ENCODE measurements at places on chromosomes 1 and 21.
A peak's percentile ranks its signal among the peaks of the same experiment; 100 is the strongest.

DNA sequence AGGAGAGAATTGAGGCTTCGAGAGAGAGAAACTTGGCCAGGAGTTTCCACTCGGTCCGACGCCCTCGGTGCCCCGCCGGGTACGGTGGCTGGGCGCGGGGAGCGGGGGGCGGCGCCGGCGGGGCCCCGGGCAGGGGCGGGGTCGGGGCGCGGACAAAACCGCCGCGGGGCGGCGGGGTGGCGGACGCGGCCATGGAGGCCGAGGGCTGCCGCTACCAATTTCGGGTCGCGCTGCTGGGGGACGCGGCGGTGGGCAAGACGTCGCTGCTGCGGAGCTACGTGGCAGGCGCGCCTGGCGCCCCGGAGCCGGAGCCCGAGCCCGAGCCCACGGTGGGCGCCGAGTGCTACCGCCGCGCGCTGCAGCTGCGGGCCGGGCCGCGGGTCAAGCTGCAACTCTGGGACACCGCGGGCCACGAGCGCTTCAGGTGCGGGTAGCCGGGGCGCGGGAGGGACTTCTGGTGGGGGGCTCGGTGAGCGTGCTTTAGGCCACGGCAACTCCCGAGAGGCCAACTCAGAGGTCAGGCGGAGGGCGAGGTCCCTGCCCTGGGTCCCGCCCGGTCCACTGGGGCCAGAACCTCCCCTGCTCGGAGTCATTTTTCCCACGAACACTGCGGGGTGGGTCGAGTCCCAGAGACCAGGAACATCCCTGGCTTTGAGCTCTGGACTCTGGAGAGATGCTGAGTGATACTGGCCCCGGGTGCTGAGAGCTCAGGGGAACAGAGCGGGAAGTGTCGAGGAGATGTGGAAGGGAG, 431 bp downstream of the RAB42 start:
- DNase-seq, result peak; percentile 20

GRCh38 chr1:42730988-42731387, 9.0 kb downstream of the CLDN19 start:
- peak; percentile 34 for DNase-seq

- DNase-seq, result no peak
Measured at GRCh38 chr1:56146449-56146848, 432.9 kb downstream of the PLPP3 start.

GRCh38 chr1:201783058-201783457, 45.9 kb upstream of the IPO9 start:
- DNase-seq, result no peak

- no peak for DNase-seq
Measured at GRCh38 chr1:33110477-33110876, 29.5 kb downstream of the AZIN2 start.

GRCh38 chr1:64047549-64047996, 155.8 kb upstream of the UBE2U start:
- DNase-seq, result no peak

GRCh38 chr1:98874828-98875227, 129.8 kb downstream of the PLPPR5 start:
- DNase-seq, result no peak

GRCh38 chr1:193189442-193190095, 3.2 kb upstream of the B3GALT2 start:
- DNase-seq, result no peak

DNA sequence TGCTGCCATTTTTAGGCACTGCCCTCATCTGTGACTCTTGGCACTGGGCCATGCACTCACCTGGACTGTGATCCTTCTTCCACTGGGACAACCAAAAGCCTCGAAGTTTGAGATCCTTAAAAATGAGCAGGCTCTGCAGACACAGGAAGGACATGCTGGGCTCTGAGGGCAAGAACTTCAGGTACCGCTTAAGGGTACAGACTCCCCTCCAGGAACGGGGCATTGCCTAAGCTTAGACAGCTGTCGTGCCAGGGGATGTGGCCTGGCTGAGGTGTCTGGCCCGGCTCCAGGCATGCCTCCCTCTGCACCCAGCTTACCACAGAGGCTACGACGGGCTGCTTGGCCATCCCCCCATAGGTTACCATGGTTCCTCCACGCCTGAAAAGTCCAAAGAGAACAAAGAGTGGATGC, 14.2 kb upstream of the SRSF4 start:
- no peak for DNase-seq

DNA sequence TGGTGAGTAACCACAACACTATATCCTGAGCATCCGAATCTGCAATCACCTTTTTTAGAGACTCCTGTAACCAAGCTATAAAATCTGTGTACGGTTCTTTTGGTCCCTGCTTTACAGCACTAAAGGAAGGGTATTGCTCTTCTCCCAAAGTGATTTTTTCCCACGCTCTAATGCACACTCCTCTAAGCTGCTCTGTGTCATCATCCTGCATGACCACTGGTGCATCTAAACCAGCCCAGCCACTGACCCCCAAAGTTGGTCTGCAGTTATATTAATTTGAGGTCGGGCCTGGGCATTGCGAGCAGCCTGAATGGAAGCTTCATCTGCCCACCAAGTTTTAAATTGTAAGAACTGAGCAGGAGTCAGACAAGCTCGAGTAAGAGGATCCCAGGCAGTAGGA, 480.0 kb downstream of the PTPRU start:
- DNase-seq, result no peak

Data from natural killer cell (primary cell).